MV-4-11 (cell line): ENCODE measurements at places on chromosomes 4 and X.

DNA sequence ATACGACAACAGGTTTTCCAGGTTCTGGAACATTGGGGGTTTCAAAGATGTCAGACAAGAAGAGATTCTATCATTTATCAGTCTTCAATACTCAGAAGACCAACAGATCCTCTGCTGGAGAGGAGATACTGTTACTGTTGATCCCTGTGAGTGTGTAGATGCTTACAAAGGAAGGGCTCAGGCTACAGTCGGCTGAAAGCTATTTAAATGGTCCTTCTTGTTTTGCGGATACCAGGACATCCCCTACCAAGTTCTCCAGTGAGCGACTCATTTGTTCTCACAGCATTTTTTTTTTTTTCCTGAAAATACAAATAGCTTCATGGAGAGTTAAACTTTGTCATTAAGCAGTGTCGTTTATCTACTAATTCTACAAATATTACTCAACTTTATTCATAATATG is 201.6 kb downstream of the CAMK2D start:
- no peak for DNase-seq

DNA sequence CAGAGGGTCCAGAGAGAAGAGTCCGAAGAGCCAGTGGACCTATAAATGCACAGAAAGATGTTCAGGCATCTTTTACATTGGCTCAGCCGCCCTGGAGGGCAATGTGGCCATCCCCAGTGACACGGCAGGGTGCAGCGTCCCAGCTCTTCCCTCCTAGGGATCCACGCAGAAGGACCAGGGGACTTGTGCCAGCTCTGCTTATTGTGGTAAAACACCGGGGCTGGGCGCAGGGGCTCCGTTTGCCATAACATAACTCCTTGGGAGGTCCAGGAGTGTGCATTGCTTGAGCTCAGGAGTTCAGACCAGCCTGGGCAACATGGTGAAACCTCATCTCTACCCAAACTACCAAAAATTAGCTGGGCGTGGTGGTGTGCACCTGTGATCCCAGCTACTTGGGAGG is 70.2 kb downstream of the CPZ start:
- no peak for DNase-seq

GRCh38 chr4:52260514-52261210 is 209.6 kb downstream of the SPATA18 start:
- peak; percentile 77 for DNase-seq

- DNase-seq, result no peak
Measured at GRCh38 chr4:155319516-155319915, 57.2 kb downstream of the MAP9 start.

DNA sequence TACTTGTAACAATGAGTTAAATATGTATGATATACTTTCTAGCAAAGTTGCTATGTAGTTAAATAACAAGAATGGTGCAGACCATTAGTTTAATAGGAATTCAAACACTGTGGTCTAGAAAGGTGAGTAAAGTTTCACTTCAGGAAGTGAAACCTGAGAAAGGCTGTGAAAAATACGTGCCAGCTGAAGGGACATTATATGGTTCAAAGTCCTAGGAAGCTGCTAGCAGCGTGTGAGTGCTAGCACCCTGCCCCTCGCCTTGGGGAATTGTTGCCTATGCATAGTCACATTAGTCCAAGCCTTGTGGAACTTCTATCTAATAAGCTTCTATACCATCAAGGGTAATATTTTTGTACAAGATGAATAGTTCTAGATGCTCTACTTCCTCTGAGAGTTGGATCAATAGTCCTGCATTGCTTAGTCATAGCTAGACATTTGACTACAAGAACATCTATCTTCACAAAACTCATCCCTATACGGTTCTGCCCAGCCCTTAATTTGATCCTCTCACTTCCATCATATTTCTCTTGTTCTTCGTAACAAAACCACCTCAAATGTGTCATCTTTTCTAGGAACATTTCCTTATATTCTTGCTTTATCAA is 45.8 kb upstream of the ARSJ start:
- no peak for DNase-seq
